ENCODE measurements at places on chromosomes 1 and 21. TPM values are rescaled to one million over a fixed set of nuclear protein-coding genes. Genes with fewer than 3 reads are reported as not detected.

GRCh38 chr1:245537992-245538391 is 383.2 kb downstream of the KIF26B start:
- no peak for DNase-seq

DNA sequence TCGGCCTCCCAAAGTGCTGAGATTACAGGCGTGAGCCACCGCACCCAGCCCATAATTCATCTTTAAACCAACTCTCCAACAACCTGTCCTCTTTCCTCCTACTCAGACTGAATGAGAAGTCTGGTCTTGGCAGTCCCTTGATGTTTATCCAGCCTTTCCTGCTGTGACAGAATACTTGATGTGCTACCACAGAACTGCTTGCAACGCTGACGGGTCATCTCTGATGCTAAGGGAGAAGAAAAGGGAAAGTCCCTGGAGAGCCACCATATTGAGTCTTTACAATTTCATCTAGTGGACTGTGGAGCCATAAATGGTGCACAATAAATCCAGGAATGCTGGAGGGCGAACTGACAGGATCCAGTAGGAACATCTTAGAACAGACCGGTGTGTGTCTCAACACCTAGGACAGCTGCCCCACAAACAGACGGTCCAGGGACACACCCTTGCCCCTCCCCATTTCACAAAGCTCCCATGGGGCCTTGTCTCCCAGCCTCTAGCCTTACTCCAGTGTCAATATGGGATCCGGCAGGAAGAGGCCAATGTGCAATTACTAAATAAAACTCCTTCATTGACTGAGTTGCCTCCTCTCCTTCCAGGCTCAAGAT is 30.7 kb downstream of the JAK1 start:
- DNase-seq: peak; percentile 32

DNA sequence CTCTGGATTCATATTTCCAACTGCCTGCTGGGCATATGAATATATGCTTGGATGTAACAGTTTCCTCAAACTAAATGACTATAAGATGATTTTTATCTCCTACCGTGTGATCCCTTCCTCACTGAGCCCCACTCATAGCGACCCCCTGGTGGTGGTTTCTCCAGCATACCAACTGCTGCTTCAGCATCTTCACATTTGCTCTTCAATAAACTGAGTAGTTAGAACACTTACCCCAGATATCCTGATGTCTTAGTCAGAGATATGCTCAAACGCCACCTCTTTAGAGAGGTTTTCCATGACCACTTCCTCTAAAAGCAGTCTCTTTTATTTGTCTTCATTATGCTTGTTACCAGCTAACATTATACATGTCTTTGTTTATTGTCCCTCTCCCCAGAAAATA is 10.2 kb upstream of the HNRNPR start:
- no peak for DNase-seq

DNA sequence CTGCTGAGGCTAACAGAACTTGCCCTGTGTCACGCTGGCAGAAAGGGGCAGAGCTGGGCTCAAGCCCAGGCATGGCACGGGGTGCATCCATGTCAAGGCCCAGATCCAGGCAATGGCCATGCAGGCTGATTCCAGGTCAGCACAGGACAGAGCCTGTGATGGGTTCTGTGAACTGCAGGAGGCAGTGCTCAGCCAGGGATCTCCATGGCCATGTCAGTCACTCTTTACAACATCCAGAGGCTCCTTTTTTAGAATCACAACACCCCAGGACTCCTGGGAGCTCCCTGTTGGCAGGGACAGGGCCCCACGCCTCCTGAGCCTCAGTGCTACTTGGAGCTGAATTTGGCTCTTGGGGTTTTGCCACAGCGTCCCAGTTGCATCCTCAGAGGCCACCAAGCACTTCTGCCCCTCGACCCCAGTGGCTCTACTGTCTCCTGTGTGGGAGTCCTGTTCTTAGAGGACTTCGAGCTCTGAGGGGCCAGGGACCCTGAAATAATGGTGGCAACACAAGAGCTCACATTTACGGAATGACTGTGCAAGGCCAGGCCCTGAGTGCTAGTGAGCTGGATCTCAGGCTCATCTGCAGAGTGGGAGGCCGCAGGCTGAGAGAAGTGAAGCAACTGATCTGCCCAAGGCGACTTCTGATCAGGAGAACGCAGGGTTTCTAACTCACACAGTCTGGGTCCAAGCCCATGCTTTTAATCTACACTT is 211.5 kb downstream of the TRABD2B start:
- DNase-seq: no peak

GRCh38 chr21:38472412-38473108 is 25.7 kb downstream of the ERG start:
- no peak for DNase-seq

Gene OR2AK2
- polyA plus RNA-seq: not detected

- DNase-seq: no peak
Measured at GRCh38 chr1:31848381-31848897, 32.6 kb upstream of the SPOCD1 start.

Gene CCDC185
- polyA plus RNA-seq: not detected

DNA sequence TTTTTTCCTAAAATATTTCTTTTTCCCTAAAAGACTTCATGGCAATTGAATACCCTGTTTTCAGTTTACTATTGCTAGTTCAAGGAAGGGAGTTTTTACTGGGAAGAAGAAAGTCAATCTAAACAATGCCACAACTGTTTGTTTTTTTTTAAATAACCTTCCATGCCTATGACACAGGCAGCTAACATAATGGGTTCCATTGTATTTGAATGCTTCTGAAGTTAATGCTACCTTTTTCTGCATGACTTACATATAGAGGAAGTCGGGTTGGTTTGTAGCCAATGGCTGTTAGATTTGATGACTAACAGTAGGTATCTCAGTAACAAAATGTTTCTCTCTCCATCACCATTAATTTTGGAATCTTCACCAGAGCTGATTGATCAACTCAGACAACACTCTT is 134.0 kb downstream of the KIF26B start:
- DNase-seq: no peak

DNA sequence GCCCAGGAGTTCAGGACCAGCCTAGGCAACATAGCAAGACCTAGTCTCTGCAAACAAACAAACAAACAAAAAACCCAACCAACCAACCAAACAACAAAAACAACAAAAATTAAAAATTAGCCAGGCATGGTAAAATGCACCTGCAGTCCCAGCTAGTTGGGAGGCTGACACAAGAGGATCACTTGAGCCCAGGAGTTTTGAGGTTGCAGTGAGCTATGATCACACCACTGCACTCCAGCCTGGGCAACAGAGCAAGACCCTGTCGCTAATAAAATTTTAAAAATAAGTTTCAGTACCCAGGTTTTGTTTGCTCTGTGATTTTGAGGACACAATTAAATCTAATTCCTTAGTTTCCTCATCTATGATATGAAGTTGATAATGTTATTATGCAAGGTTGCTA is 201.3 kb downstream of the SLC45A1 start:
- no peak for DNase-seq

DNA sequence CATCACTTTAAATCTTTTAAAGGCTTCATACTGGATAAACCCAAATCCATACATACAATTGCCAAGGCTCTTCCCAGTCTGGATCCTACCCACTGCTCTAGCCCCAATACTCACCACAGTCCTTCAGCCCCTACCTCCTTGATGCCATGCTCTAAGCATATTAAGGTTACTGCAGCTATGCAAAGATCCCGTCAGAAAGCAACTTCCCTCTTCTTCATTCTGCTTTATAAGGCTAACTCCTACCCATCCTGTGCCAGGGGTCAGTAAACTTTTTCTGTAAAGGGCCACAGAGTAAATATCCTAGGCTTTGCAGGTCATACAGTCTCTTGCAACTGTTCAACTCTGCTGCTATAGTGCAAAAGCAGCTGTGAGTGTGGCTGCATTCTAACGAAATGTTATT is 34.3 kb upstream of the MTF1 start:
- no peak for DNase-seq

Gene MRPL20
- 181 TPM for polyA plus RNA-seq

DNA sequence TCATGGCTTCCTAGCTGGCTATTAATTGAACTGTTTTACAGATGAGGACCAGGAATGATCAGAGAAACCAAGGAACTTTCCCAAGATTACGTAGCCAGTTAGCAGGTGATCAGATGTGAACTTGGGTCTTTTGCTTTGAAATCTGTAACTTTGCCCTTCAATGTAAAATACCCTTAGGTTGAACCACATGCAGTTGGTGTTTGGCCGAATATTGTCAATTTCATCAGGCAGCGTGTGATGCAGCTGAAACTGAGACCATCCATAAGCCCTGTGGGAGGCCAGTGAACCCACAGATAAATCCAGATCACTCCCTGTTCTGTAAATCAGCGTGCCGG is 150.8 kb downstream of the ETS2 start:
- DNase-seq: no peak

DNA sequence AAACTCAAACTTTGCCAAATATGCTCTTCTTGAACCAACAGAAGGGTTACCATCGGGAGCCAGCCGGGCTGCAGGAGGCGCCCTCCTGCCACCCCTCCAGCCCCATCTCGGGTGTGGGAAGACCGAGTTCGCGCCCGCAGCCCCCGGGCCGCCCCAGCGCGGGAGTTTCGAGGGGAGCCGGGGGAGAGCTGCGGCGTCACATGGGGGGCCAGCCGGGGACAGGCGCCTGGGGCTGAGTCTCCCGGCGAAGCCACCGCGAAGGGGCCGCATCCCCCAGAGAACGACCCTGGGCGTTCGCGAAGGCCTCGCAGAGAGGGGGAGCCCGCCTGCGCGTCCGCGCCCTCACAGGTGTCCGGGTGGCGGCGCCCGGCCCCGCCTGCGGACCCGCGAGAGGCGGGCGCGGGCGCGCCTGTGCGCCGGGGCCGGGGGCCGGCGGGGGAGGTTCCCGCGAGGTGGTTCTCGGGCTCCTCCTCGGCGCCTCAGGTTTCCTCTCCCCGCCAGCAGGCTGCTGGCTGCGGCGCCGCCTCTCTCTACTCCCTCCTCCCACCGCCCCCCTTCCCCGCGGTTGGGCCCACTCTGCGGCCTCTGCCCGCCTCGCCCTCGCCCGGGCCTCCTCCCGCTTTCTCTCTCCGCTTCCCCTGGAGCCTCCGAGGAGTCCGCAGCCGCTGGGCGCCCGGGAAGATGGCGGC is at the start of gene RAVER2:
Gene RAVER2 (plus strand): TSS at position 584 of the 689 bp plus-strand sequence. CDS start 98 bp downstream, at position 682.
- DNase-seq: peak; percentile 91

GRCh38 chr1:27618341-27619082 is 14.6 kb upstream of the AHDC1 start:
- DNase-seq: no peak

GRCh38 chr1:76928522-76928921 is 61.2 kb downstream of the ST6GALNAC5 start:
- no peak for DNase-seq

- no peak for DNase-seq
Measured at GRCh38 chr1:166273618-166274017, 106.8 kb upstream of the FAM78B start.

GRCh38 chr21:20971296-20971921 is 26.8 kb upstream of the NCAM2 start:
- DNase-seq: peak; percentile 65

DNA sequence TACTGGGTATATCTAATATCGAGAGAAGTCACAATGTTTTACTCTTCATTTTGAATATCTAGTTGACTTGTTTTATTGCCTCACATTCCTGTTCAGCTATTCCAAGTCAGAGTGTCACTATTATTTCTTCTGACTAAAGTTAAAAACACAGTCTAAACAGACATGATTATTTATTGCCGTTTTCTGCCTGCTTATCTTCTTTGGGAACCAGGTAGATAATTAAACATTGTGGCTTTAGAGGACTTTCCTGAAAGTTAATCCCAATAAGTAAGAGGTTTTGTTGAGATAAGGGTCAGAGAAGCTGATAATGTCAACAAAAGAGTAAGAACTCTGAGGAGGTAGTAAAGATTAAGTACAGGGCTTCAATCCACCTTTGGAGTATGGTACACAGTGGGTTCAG is 53.8 kb downstream of the PCNX2 start:
- DNase-seq: no peak

- DNase-seq: peak; percentile 80
Measured at GRCh38 chr1:110765640-110766335, 91.0 kb upstream of the KCNA3 start.
